SJSA1 (cell line): ENCODE measurements at places on chromosomes 3 and 15.

DNA sequence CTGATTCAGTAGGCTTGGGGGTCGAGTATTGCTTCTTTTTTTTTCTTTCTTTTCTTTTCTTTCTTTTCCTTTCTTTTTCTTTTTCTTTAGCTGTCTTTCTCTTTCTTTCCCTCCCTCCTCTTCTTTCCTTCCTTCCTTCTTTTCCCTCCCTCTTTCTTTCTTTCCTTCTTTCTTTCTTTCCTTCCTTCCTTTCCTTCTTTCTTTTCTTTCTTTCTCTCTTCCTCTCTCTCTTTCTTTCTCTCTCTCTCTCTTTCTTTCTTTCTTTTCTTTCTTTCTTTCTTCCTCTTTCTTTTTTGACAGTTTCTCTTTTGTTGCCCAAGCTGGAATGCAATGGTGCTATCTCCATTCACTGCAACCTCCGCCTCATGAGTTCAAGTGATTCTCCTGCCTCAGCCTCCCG, 36.0 kb downstream of the TM4SF4 start:
- DNase-seq = no peak

DNA sequence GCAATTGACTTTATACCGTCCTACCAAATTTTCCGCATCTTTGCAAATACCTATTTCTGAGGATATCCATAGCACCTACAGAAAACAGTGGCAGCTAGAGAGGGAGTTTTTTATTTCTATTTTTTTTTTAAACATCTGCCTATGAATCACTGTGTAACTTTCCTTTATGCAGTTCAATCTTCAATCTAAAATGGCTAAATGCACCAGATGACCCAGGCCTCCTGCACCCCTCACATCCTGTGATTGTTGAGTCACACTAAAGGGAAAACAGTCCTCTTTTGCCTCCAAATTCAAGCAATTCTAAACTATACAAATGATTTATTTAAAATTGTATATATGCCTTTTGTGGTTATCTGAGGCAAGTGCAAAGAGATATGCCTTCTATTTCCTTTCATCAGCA, 20.1 kb upstream of the BCL6 start:
- DNase-seq = no peak

DNA sequence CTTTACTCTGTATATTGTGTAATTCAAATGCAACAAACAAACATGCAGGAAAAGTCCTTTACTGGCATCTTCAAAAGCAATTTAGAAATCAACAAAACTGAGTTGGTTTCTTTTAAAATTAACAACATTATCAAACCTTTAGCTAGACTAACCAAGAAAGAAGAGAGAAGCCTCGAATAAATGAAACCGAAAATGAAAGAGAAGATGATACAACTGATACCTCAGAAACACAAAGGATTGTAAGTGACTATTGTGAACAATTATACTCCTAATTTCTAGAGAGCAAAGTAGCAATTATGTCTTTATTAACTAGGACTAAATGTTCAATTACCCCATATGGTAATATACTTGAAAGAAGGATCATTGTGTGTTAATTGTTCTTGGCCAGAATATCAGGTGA, 49.2 kb upstream of the P3H2 start:
- no peak for DNase-seq

DNA sequence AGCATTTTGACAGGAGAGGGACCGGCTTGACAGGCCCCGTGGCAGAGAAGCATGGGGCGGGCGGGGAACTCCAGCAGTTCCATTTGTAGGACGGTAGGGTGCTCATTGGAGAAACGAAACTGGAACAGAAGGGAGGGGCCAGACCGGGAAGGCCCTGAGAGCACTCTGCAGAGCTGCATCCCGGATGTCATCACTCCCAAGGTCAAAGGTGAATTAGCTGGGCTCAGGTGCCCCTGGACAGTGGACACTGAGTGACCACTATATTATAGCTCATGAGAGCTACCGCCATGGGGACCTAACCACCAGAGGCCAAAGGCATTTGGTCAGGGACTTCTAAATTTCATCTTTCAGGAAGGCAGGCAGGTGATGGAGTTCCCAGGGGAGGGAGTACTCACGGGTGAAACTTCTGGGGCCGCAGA, 7.3 kb downstream of the CSRNP1 start:
- DNase-seq = no peak

GRCh38 chr3:13141991-13142412, 68.8 kb upstream of the IQSEC1 start:
- no peak for DNase-seq

DNA sequence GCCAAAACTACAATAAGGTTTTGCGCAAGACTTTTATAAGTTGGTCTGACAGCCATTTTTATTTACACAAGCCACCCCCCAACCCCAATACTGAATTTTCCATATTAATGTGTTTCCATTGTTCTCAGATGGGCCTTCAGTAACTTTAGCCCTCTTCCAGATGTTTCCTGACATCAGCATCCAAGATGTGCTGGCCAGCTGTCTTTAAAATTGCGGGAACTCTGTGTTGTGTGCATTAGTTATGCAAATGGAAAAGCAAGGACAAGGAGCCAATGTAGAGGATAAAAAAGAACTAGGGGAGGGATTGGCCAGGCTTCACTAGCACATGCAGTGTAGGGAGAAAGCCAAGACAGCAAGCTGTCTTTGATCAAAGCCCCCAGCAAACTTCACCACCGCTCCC, 45.4 kb downstream of the COMMD2 start:
- no peak for DNase-seq

- DNase-seq = no peak
Measured at GRCh38 chr15:85960381-85960780, 119.3 kb upstream of the AGBL1 start.

DNA sequence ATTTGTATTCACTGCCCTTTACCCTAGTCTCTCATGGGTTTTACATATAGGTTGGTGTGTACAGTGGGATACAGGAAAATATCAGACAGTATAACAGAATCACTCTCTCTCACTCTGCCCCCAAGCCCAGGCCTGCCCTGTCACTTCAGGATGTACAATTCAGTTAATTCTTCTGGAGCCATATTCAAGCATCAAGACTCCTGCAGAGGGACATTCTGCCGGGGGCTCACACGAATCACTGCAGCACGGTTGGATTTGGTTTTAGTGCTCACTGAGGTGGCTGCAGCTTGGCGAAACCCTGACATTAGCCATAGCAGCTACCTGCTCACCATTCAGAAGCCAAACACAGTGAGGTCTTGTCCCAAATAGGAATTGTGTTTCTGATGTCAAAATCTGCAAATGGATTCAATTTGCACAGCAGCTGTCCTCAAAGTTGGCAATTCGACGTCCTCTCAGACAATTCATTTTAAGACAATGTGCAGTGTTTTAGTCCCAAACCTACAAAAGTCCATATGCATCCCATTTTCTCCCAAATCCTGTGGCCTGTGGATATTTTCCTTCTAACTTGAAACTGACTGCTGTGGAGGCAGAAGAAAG, 82.9 kb downstream of the CHSY1 start:
- DNase-seq = no peak

DNA sequence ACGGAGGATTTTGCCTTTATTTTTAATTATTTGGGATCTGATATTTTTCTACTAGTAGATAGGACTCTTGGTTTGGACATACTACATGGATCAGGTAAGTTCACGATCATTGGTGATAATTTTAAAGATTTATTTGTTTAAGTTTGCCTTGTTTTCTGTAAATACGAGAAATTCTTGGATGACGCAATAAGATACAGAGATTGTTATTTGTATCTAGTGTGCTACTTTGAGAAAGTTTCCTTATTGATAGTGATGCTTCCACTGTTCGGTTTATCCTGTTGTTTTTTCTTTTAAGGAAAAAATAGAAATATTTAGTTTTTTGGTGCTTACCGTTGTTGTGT, 577 bp downstream of the CHD2 start:
- DNase-seq = no peak

DNA sequence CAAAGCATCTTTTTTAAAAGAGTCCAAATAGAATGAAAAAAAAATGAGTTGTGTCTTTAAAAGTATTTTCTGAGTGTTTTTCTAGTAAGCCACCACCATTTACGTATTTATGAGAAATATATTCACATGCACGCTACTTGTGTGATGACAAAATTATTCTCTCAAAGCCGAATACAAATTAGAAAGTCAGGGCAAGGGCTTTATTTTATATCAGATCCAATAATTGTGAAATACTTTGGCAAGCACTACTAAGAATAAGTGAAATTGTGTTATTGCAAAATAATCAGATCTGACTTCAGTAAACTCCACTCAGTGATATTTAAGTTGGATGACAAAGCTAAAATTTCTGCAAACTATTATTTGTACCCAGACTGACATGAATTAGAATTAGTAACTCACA, 589.3 kb upstream of the KCNMB2 start:
- DNase-seq = no peak

DNA sequence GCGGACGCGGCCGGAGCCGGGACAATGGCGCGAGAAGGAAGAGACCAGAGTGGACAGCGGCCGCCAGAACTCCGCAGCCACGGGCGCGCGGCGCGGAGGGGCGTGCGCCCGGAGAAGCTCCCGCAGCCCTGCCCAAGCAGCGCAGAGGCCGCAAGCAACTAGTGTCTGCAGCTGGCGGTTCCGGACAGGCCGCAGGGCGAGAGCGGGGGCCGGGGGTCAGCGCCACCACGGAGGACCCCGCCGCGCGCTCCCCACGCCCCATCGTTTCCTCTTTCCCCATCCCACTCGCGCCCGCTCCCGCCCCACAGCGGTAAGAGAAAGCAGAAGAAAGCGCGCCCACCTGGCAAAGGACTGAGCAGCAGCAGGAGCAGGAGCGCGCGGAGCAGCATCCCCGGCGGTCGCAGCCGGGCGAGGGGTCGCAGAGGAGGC, 440 bp downstream of the PRTG start:
- peak; percentile 66 for DNase-seq

- no peak for DNase-seq
Measured at GRCh38 chr3:170517242-170517945, 68.5 kb downstream of the SLC7A14 start.

DNA sequence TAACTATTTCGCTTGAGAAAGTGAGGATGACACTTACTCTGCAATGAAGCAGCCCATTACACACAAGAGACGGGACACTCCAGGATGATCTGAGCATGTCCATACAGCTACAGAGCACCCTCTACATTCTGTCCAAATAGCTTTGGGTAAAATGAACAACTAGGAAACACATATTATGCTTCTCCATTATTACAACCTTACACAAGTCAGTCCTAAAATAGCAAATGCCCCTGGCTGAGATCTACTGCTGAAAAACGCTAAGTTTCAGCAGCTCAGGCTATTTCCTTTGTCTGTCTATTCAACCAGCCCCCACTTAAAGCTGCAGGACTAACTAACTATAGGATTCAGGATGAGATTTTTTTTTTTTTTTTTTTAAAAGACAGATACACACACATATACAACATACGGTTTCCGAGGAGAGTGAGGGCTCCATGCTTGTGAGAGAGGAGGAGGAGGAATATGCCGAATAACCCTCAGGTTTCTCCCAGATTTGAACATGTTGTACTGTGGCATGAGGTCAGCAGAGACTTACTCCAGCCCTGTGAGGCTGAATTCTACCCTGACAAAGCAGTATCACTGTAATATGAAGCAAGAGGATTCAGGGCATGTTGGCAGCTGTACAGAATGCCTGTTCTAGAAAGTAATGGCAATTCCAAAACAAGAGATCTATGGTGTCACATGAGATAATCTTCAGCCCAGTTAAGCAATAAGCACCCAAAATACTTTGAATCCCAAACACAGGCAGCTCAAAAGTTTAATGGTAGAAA, 117.3 kb upstream of the PLXND1 start:
- DNase-seq = no peak

- no peak for DNase-seq
Measured at GRCh38 chr3:162337630-162338029, 841.0 kb downstream of the OTOL1 start.

- DNase-seq = no peak
Measured at GRCh38 chr3:99747915-99748314, 69.7 kb upstream of the CMSS1 start.

- DNase-seq = peak; percentile 76
Measured at GRCh38 chr15:77495838-77496596, 75.3 kb downstream of the HMG20A start.

- no peak for DNase-seq
Measured at GRCh38 chr3:42205800-42206514, 60.0 kb downstream of the CCK start.

DNA sequence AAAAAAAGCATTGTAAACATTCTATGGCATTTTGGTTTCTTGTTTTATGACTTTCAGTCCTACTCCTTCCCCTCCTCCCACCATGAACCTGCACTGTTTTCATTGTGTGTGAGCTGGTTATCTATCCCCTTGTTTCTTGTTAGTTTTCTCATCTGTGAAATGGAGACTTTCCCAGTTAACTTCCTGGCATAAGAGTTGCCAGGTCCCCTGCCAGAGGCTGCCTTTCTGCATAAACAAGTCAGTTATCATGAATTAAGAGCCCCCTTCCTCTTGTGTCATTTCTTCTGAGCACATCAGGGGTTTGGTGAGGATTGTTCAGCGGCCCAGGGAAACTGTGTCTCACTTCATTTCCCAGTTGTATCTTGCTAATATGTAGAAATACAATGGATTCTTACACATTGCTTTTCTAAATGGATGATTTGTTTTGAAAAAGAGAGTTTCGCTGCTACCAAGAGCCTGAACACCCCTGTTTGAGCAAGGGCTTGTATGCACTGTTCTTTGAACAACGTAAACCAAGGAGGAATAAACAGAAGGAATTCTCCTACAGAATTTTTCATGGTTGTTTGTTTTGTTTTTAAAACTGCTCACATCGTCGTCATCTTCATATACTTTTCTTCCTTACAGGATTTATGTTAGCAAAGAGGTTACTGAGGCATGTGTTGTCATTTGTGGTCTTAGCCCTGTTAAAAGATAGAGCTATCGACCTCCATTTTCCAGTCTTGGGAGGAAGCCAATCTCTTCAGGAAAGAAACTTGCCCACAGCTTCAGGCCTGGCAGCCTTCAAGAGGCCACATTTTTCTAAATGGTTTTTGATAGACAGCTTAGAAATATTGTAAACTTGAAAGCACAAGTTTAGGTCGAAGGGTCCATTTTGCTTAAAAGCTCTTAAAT, 144.6 kb upstream of the IL12A start:
- DNase-seq = peak; percentile 66

DNA sequence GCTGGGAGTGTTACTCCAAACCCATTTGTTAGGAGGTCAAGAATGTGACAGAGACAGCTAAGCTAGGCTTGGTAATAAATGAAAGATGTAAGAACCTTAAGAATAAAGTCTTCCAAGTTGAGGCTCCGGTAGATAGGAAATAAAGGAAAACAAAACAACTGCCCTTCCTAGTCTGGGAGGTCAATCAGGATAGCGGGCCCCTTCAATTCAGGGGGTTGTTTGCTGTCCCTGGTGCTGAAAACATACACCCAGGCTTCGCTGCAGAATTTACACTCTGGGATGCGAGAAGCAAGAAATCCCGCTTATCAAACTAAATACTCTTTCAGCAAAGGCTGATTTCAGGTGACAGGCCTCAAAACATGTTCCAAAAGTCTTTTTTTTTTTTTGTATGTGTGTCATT, 393.4 kb downstream of the NTRK3 start:
- DNase-seq = no peak

DNA sequence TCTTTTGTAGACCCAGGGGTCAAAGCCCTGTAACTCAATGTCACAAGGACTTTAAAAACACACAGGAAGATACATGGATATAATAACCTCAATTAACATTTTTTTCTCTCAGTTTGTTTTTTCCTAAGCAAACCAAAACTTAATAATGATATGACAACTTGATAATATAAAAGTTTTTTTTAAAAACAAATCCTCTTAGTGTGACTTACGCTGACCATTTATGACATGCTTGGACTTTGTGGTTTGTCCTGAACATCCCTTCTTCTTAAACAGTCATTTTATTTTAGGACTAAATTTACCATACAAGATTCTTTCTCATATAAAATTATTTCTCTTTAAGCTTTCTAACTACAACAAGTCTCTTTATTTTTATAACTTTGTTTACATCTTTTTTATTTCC, 25.4 kb upstream of the FAM3D start:
- DNase-seq = no peak

GRCh38 chr15:59688423-59688781, 718 bp downstream of the BNIP2 start:
- DNase-seq = no peak
